Right lobe of liver (tissue), 6 donors: ENCODE measurements at places on chromosomes 5 and 9.

- peak; percentile 31 for DNase-seq
These were observed 117.4 kb upstream of the GPR151 start for GRCh38 chr5:146633323-146633764.

- no peak for DNase-seq
These were observed 135.0 kb upstream of the STC2 start for GRCh38 chr5:173463207-173463606.

- no peak for DNase-seq
These were observed 761.2 kb downstream of the TAF11L14 start for GRCh38 chr5:18395126-18396110.

DNA sequence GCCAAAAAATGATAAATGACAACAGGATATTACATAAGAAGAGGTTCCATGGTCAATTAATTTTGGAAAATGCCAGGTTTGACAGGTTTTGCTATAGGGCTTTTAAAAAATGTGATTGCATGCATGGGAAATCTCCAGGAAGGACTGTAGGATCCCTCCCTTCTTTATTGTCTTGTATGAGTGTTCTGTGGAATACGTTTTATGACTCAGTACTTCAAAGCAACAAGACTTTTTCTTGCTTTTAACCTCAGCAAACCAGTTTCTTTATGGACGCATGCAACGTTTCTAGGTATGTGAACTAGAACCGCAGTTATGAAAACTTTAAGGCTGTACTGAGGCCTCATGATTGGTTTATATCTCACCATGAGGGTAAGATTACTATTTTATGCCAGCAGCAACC, 76.6 kb upstream of the NTRK2 start:
- DNase-seq, result no peak

- no peak for DNase-seq
These were observed 44.7 kb upstream of the UNC5A start for GRCh38 chr5:176765687-176766086.

GRCh38 chr9:89532478-89532877, 34.6 kb upstream of the SEMA4D start:
- DNase-seq, result no peak

- DNase-seq, result no peak
These were observed 1.4 kb downstream of the PTTG1 start for GRCh38 chr5:160423099-160423498.

- DNase-seq, result no peak
These were observed 1.5 kb downstream of the DOLK start for GRCh38 chr9:128945798-128946501.

DNA sequence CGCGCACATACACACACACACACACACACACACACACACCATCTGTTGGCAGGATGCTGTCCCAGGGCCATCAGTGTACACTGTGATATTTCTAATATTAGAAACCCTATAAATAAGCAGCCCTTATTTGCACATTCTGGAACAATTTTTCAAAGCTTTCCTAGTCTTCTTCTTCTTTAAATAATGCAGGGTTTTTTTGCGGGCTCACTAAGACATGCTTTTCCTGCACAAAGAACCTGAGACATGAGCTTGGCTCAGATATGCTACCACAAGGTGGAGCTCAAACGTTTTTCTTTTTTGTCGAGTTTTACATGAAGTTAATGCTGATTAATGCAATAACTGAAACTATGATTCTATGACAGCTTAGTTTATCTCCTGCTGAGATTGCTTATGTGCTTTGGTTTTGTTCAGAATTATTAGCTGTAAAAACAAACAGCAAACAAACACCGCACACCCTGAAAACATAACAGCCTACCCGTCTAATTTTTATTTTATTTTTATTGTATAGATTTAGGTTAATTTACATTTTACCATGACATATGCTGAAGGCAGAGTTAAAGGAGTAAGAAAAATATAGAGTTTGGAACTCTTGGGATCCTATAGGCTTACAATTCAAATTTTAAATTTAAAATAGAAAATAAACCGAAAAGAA, 95.8 kb downstream of the ALDH1A1 start:
- DNase-seq, result no peak

GRCh38 chr9:98057138-98057799, 737 bp downstream of the NANS start:
- DNase-seq, result no peak

DNA sequence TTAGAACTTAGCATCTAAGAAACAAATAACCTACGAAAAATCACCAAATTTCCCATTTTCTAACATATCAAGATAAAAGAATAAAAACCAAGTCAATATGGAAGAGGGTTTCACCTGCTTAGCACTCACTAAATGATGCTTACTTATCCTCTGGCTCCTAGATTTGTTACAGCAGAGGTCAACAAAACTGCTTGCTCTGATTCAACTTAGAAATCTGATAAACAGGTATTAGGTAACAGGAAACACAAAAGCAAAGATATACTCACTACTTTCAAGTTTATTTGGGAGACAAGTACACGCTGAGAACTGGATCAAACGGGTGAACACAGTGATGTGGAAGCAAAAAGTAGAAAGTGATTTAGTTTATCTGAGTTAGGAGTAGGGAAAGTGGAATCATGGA, 235.7 kb upstream of the TARS1 start:
- no peak for DNase-seq
